Posterior vena cava (tissue), 2 donors: ENCODE measurements at places on chromosomes 4 and X. TPM values are rescaled to one million over a fixed set of nuclear protein-coding genes. Genes with fewer than 3 reads are reported as not detected.

GRCh38 chr4:68416591-68416990 lies 30.7 kb upstream of the TMPRSS11E start:
- DNase-seq: no peak

- DNase-seq: peak; percentile 85
Measured at GRCh38 chr4:82797405-82798111, 1.0 kb downstream of the SCD5 start.

DNA sequence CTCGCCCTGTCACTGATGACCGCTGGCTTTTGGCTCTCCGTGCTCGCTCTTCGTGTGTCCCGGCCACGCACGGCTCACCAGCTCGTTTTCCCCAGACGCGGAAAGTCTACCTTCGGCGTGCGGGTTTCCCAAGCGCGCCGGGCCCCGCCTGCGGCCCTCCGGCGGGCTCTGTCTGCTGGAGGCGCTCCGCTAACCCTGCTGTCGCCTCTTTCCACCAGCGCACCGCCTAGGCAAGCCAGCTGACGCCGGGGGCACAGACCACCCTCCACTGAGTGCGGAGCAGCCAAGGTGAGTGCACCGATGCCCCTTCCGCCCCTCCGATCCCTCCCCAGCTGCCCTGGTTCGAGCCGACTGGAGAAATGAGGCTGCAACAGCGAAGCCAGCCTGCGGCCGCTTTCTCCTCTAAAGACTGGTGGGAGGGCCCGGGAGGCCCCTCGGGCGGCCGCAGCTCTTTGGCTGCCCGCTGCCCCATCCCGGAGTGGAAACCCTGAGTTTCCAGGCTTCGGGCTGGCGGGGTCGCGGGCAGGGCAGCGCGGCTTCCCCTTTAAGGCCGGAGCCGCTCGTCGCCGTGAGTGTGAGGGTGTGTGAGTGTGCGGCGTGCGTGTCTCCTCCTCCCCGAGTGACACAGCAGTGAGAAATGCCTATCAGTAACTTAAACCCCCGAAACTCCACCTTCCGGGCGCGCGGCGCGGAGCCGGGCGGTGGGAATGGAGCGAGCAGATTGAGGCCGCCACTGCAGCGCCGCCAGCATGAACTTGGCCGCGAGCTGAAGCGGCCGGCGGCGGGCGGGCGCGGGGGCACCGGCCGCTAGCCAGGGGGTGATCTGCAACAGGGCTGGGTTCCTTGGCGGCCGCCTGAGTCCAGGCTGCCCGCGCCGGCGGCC lies at the start of gene MAMLD1:
MAMLD1 (plus strand) TSS at position 719 of the 883 bp plus-strand sequence. CDS start 82,200 bp downstream, outside the sequence.
- peak; percentile 92 for DNase-seq

GRCh38 chrX:10457092-10457491 lies 163.3 kb downstream of the MID1 start:
- no peak for DNase-seq

DNA sequence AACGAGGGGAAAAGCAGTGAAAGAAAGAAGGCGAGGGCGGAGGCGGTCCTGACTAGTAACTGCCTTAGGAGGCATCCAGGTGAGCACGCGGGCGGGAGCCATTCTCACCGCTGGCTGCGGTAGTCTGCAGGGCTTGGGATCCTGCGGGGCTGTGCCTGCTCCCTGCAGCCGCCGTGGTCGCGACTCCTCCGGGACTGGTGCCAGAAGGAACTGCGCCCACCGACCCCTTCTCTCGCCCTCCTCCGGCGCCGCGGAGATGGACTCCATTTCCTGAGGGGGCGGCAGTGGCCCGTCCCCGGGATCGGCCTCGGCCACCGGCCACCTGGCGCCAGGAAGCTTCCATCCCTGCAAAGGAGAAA lies 543 bp downstream of the NFXL1 start:
- peak; percentile 84 for DNase-seq

- no peak for DNase-seq
Measured at GRCh38 chrX:41923978-41924683, 777 bp upstream of the CASK start.

DNA sequence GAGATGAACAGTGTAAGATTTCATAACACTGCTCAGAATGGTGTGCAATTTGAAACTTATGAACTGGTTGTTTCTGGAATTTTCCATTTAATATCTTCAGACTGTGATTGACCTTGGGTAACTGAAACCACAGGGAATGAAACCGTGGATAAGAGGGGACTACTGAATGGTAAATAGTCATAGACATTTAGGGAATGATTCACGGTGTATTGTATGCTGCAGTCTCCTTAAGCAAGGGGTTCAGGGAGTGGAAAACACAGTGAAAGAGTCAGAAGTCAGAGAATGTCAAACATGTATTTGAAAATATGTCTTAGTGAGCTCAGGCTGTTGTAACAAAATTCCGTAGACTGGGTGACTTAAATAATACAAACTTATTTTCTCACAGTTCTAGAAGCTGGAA lies 398.2 kb upstream of the DIPK2B start:
- no peak for DNase-seq

- DNase-seq: no peak
Measured at GRCh38 chr4:58749206-58749605, 1639.0 kb upstream of the IGFBP7 start.

DNA sequence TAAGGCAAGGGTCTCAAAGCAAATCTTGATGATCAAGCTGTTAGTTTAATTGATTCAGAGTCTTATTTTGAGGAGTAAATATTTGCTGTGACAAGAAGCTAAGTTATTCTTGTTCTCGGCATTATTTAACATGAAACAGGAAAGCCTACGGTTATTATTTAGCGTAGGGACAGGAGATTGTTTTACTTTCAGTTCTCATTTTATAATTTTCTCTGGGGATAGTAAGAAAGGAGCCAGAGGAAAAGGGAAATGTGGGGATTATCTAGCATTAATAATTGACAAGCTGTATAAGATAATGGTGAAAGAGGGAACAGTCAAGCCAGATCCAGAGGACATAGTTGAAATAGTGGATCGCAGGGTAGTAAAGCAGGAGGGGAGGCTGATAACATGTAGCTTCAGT lies 39.7 kb upstream of the PARM1 start:
- DNase-seq: no peak

GRCh38 chr4:120304801-120305200 lies 238.2 kb upstream of the MAD2L1 start:
- no peak for DNase-seq

GRCh38 chr4:184039963-184040383 lies 134.9 kb downstream of the STOX2 start:
- no peak for DNase-seq

DNA sequence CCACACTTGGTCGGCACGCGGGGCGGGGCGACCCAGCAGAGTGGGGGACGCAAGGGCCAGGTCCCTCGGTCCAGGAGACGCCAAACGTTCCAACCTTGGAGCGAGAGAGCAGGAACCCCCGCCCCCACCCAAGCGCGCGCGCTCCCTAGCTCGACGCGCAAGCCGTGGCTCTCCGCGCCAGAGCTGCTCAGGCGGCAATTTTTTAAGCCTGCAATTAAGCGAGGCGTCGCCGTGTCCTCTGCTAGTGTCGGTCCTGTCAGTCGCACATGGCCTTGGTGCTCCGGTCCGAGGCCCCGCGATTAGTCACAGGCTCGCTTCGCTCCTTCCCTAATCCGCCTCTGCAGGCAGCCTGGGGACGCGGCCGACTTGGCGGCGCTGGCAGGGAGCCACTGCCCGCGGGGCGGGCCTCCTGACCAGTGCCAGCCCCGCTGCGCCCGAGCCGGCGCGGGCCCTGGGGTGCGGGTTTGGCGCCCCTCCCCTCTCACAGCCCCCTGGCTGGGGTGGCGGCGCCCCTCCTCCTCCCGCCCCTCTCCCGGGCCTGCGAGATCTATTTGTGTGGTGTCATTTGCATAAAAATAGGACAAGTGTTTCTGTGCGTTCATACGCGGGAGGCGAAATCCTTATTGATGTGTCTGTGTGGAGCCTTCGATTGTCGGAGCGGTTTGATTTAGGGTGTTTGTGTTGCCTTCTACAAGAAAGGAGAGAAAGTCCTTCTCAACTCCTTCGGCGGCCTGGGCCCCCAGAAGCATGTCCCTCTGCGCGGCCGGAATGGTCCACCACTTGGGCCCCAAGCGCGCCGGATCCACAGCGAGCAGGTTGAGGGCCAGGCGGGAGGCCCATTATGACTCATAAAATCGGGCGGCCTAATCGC lies 9.8 kb upstream of the BCOR start:
- peak; percentile 90 for DNase-seq

- DNase-seq: no peak
Measured at GRCh38 chr4:159776961-159777360, 674.1 kb downstream of the RAPGEF2 start.

DNA sequence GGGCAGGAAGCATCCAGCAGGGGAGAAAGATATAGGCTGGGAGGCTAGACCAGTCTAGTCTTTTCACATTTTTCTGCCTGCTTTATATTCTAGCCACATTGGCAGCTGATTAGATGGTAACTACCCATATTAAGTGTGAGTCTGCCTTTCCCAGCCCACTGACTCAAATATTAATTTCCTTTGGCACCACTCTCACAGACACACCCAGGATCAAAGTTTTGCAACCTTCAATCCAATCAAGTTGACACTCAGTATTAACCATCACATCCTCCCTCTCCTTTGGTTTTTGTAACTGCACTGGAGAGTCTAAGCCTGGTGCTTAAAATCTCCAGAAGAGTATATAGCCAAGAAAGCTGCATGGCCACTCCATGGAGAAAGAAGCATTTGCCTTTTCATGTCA lies 560.4 kb downstream of the GRXCR1 start:
- no peak for DNase-seq

- DNase-seq: no peak
Measured at GRCh38 chr4:145635630-145636029, 16.4 kb downstream of the MMAA start.

- no peak for DNase-seq
Measured at GRCh38 chr4:6042293-6043063, 24.2 kb upstream of the C4orf50 start.

- DNase-seq: no peak
Measured at GRCh38 chr4:159429693-159430035, 326.8 kb downstream of the RAPGEF2 start.

- no peak for DNase-seq
Measured at GRCh38 chr4:67292045-67292444, 253.3 kb downstream of the CENPC start.

DNA sequence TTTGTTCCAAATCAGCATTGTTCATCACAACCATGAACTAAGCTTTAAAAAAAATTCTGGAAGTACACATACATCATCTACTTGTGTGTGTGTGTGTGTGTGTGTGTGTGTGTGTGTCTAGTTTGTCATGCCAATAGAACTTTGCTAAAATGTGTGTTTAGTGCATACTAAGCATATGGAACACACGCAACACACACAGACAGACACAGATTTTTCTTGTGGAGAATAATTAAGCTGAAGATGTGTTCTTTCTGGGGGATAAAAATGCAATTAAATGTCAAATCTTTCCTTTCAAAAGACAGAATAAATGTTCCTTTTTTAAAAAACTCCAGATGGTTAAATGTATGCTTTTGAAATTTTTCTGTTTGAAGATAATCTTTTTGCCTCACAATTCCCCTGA lies 530.4 kb upstream of the INTU start:
- no peak for DNase-seq

DNA sequence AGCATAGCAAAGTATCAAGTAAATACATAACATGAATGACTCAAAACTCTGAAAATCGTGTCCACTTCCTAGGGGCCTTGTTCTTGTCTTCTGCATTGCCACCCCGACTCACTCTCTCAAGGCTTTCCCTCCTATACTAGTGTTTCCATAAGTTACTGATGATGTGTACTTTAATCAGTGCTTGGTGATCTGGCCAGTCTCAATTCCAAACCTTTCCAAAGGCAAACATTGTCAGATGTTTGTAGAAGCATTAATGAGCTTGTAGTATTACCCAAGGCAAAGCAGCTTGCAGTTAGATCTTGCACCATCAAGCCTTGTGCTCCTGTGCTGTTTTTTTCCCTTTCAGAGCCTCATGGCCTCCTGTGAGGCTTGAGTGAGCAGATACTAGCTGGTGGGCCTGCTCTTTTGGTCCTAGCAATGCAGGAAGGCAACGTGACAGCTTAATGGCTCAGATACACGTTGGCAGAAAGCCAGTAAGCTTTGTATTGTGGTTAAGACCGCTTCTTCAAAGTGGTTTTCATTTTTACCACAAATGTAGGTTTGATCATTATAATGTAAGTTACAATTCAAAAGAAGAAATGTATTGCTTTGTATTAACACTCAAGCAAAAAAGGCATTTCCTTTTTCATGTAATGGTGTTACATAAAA lies 51.8 kb downstream of the RBPJ start:
- DNase-seq: no peak

DNA sequence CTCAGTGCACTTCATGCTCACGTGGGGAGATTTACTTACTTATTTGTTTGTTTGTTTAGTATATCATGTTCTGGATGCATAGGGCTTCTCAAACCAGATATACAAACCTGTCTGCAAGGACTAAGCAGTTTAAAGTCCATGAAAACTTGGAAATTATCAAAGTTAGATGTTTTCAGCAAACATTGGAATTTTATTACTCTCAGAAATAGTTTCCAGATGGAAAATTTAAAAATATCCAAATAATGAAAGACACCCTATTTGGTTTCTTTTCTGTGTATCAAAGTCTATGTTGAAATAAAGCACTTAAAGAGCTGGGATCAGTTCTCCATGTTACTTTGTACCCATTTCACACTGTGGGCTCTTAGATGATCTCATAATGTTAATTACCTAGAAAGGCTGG lies 312.1 kb downstream of the PPP1R2C start:
- no peak for DNase-seq

DNA sequence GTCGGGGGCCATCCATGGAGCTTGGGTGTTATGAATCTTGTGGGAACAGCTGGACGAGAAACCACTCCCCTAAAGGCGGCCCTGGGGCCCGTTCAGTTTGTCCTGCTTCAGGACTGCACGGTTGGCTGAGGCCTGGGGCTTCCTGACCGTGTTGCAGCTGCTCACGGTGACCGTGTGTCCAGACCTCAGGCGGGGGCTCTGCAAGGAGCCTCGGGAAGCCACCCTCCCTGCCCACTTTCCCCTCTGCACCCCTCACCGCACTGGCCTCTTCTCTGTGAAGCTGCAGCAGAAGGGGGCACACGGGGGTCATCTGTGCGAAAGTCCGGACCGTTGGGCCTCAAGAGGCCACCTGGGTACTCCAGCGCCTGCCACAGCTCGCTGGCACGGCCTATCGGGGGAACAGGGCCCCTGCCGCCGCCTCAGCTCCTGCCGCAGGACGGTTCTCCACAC lies 29.4 kb downstream of the UVSSA start:
- DNase-seq: peak; percentile 77

GRCh38 chr4:7769396-7770223 lies 170.1 kb downstream of the AFAP1 start:
- peak; percentile 60 for DNase-seq

SULT1E1 gene
- not detected for total RNA-seq

VCX gene
- total RNA-seq: not detected

ITGB1BP2 gene
- 13.0 TPM for total RNA-seq

AFF2 gene
- total RNA-seq: 3.5 TPM

MAGEA6 gene
- not detected for total RNA-seq

F8A3 gene
- 7.1 TPM for total RNA-seq

RHOXF2B gene
- not detected for total RNA-seq
